ENCODE measurements at places on chromosomes 12 and 14.

- no peak for DNase-seq
Observed at GRCh38 chr12:71445071-71445470, 5.5 kb downstream of the LGR5 start.

DNA sequence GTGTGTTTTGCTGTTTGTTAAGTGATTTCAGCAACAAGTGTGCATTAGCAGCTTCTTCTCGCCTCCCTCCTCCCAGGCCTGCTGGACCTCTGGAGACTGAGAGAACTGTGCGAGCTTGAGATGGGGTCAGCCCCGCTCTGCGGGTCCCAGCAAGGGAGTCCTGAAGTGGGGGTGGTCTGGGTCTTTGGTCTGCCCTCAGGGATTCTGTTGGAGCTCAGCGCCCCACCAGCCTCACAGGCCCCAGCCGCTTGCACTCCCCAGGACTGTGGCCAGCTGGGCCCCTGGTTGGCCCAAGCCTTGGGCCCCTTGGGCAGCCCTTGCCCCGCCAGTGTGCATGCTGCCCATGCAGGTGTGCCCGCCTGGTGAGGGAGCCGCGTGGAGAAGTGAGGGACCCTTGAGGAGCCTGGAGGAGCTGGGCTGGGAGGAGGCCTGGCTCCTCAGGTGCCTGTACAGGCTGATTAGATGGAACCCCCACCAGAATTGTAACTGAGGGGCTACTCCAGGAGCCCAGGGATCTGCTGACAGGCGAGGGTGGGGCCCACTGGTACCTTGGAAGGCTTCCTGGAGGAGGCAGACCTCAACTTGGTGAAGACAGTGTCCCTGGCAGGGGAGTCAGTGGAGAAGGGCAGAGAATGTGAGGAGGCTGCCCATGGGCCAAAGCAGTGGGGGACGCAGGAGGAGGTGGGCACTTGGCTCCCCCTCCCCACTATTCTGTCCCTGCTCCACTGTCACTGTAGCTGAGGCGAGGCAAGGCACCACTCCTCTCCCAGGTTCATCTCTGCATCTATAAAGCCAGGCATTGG is 56.7 kb downstream of the BEGAIN start:
- DNase-seq: no peak

- no peak for DNase-seq
Observed at GRCh38 chr12:121532503-121533393, 48.1 kb downstream of the KDM2B start.

GRCh38 chr12:75661908-75662307 is 150.5 kb upstream of the KRR1 start:
- no peak for DNase-seq

DNA sequence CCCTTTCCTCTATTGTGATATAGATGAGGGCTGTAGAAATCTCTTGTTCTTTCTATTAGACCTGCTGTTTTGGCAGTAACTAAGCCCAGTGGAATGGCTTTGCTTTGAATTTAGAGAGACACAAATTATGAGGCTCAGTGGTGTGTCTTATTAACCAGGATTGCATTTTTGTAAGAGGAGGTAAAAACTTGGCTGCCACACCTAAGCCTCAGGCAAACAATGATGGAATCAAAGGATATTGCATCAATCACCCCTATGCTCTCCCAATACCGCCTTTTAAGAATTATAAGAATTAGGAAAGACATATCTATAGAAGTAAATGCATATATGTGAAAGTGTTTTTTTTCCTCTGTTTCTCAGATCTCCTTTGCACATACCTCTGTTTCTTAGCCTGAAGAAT is 63.3 kb downstream of the ACSS3 start:
- DNase-seq: no peak

Measured in NCI-H146 (cell line).